ENCODE measurements at places on chromosomes 13 and 19.

DNA sequence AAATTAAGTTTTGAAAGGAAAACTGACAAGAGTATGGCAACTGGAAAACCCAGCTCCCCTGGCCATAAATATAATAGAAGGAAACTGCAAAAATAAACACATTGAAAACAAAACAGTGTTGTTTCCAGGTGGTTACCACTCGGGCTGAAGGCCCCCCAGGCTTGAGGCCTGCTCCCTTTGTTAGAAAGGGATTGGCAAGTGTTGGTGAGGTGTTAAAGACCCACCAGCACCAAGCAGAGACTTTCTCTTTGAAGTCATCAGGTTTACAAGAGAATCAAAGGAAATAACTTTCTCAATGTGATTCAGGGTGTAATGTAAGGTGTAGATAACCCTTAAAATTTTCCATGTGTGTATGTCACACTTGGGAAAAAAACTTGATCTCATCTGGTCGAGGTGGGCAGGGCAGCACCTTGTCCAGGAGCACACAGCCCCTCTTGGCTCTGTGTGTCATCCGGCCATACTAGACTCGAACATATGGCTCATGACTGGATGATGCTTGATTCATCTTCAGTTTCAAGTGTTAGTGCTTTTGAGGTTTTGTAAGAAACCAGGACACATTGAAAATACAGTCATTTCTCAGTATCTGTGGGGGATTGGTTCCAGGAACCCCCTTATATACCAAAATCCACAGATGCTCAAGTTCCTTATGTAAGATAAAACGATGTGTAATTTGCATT lies 7.8 kb downstream of the ACTN4 start:
- DNase-seq = no peak

- DNase-seq = no peak
Observed at GRCh38 chr19:51547397-51548212, 16.1 kb upstream of the SIGLEC6 start.

- DNase-seq = no peak
Observed at GRCh38 chr13:44331446-44331845, 42.2 kb upstream of the SERP2 start.

- DNase-seq = no peak
Observed at GRCh38 chr19:48230555-48231129, 25.1 kb downstream of the CARD8 start.

- no peak for DNase-seq
Observed at GRCh38 chr19:4301590-4302242, 473 bp downstream of the TMIGD2 start.

DNA sequence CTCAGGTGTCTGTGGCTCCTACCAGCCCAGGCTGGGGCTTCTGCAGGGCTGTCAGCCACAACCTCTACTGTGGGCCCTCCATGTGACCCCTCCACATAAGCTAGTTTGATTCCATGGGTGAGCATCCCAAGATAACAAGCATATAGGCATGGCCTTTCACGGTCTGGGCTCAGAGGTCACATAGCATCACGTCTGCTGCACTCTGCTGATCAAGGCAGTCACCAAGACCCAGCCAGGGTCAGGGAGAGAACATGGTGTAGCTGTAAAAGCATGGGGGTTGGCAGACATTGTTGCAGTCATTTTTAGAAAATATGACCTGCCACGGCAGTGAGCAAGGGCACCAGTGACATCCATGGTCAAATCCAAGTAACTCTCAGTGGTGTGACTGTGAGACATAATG lies 698.8 kb downstream of the UQCRFS1 start:
- DNase-seq = no peak

DNA sequence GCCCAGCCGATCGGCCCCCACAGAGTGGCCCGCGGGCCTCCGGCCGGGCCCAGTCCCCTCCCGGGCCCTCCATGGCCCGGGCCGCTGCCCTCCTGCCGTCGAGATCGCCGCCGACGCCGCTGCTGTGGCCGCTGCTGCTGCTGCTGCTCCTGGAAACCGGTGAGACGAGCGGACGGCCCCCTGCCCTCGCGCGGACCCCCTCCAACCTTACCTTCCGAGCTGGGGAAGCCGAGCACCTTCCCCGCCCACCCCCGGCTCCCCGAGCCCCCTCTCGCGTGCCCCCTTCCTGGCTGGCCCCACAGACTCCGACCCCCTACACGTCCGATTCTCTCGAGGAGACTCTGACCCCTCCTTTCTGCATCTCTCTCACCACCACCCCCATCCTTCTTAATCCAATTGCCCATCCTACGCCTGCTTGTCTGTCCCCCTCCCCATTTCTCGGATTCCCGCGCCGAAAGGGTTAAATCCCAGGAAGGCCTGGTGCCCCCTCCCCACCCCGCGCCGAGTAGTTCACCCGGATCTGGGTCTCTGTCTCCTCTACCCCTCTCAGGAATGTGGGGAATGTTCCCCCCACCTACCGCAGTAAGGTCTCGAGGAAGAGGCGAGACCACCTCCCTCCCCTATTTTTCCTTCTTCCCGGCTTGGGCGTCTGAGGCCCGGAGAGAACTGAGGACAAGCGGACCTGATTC lies 502 bp downstream of the NECTIN2 start:
- DNase-seq = no peak

- no peak for DNase-seq
Observed at GRCh38 chr13:30437177-30437576, 14.9 kb downstream of the UBE2L5 start.

DNA sequence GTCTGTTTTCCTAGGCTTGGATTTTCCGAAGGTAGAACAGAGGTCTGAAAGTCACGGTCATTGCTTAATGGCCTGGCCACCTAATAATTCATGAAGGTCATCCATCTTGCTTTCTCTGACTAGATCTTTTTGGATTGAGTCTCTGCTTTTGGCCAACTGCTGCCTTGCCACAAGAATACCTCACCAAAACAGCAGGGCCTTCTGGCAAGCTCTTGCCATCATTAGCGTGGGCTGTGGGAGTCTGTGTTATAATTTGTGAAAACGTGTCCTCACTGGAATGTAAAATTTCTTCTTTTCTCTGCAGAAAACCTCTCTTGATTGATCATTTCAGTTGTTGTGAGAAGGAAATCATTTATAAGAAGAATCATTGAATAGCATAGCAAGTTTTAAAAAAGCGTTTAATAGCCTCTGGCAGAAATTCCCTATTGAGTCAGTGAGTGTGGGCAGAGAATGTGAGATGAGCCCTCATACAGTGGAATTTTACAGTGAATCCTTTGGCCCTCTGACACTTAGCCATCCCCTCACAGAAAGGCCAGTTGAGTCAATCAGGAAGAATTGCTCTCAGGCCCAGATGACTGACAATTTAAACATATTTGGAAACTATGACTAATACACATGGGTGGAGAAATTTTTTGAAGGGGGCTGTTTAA lies 43.2 kb upstream of the ERICH6B start:
- DNase-seq = no peak

GRCh38 chr13:30052120-30052519 lies 201.7 kb upstream of the UBL3 start:
- no peak for DNase-seq

DNA sequence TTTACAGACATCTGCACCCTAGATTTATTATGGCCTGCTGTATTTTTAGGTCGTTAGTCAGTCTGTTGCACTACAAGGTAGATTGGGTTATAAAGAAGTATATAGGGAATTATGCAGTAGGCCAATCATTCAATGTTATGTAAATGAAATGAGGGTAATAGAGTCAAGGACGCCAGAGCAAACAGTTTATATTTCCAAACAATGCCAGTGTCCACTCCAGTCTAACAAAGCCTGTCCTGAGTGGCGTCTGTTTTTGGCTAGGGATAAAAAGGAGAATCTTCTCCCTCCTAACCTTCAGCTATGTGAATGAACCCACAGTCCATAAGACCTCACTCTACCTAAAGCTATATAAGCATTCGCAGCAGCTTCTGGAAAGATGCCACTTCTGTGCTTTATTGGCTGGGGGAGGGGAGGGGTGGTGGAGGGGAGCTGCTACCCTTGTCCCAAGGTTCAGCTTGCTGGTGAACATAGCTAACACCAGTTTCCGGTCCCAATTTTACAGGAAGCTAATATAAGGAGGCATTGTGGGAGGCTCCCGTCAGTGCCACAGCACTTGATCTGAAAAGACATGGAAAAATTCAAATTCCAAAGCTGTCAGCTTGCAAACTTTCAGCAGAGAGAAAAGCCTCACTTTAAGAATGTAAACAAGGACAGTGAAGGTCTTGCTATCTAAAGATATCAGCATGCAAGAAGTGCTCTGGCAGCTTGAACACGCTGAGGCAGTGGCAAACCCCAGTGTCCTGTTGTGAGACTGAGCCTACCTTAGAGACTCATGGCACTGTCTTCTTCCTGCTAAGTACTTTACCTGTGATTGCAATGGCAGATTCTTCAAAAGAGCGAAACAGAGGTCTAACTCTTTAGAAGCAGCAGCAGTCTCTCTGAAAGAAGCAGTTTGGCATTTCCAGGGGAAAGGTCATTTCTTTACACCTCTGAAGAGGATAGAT lies 369.9 kb downstream of the PCDH9 start:
- DNase-seq = no peak

DNA sequence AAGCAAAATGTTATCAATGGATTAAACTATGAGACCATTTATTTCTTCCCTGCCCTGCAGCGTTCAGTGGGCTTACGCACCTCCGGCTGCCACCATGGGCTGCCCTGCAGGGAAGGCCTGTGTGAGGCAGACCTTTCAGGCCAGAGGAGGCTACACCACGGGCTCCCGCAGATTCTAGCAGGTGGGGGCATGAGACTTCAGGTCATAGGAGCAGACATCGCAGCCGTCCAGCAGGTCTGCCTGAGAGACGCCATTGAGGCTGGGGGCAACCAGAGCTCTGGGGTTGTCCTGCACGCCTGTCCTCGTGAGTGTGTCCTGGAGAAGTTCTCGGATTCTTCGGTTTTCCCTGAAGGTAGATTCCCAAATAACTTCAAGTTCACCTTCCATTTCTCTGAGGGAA lies 9.4 kb upstream of the SLC7A9 start:
- DNase-seq = no peak

DNA sequence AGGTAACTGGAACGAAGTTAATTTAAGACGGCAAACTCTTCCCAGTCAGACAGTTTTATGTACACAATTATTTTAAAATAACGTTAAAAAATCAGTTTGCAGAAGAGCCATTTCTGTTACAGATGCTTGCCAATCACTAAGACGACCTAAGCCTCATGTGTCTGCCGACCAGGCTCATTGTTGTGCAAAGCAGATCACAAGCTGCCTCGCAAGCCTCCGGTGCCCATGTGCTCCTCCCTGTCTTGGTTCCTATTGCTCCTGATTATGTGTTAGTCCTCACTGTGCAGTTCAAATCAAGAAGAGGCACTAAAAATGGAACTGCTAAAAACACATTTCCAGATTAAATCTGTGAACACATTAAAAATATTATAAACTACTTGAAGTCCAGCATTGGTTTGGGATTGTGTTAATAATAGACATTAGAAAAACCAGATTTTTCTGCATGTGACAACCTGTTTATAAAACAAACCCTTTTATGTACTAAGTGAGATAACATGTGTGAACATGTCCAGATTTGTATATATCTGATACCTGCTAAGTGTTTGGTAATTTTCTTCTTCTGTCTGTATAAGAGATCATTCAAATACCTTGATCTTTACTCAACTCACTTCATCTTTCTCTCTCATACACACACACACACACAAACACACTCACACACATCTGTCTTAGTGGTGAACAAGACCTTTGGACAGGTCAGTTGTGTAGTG lies 81.9 kb upstream of the SLC15A1 start:
- no peak for DNase-seq

DNA sequence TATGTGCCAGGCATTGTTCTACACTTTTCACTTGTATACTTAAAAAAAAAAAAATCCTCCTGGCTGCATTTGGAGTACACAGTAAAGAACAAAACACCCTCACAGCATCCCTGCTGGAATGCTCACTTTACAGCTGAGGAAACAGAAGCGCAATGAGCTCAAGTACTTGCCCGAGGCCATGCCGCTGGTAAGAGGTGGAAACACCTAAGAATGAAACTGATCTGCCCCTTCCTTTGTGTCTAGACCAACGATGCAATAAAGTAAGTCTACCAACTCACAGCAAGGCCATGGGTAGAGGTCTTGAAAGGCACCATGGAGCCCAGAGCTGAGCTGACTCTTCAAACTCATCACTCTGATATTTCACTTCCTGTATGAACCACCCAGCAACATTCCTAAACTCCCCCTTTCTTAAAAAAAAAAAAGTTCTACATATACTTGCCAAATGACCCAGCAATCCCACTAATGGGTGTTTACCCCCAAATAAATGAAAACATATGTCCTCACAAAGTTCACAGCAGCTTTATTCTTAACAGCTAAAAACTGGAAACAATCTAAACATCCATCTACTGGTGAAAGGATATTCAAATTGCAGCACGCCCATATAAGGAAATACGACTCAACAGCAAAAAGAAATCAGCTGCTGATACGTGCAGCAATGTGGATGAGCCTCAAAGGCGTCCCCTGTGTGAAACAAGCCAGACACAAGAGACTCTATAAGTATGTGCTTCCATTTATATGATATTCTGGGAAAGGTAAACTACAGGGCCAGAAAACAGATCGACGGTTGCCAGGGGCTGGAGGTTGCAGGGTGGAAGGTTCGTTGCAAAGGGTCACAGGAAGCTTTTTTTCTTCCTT lies 236.6 kb upstream of the MAB21L1 start:
- no peak for DNase-seq

DNA sequence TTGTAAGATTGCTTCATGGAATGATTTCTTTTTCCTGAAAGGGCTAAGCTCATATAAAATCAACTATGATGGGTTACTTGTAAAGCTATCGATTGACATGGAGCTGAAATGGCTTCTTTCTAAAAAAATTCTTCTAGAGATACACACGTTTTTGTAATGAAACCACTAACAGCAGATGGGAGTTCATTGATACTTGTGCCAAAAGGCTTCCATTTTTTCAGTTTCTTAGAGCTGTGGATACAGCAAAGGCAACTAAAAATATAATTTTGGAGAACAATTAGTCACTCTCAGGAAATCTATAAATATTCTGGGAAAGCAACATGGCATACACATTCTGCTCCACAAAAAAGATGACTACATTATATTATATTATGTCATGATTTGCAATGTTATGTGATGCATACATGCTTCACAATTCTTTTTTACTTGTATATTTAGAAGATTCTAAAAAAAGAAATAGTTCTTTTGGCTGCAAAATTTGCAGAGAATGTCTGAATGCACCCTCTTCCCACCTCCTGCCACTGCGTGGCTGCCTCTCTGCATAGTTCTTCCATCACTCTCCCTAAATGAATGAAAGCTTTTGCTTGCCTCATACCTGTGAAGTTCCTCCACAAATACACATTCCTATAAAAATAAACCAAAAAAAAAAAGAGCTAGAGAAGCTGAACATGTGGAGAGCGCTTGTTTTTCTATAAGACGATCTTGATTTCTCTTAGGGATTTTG lies 802.5 kb downstream of the EFNB2 start:
- DNase-seq = no peak

DNA sequence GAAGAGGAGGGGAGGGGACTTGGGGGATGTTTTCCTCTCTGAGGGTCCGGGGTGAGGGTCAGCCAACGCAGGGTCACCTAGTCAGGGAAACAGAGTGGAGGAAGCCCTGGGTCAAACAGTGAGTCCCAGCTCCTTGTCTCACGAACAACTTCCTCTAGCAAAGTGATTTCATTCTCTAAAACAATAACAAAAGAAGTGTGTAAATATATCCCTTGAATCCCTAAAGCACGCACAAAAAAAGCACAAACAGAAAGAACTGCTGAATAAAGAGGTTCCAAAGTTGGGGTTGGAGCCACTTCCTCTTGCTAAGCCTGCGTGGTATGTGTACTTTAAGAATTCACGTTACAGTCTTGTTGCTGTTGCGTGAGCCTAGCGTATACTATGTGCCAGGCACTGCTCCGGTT lies 1.5 kb upstream of the C5AR2 start:
- no peak for DNase-seq

Data from GM12891 (cell line).